Globus pallidus (tissue), 1 donor: ENCODE measurements at places on chromosomes 5 and 9.

GRCh38 chr5:38883842-38884241 is 38.0 kb downstream of the OSMR start:
- peak; percentile 16 for DNase-seq

GRCh38 chr5:88938488-88938887 is 55.5 kb upstream of the MEF2C start:
- no peak for DNase-seq

DNA sequence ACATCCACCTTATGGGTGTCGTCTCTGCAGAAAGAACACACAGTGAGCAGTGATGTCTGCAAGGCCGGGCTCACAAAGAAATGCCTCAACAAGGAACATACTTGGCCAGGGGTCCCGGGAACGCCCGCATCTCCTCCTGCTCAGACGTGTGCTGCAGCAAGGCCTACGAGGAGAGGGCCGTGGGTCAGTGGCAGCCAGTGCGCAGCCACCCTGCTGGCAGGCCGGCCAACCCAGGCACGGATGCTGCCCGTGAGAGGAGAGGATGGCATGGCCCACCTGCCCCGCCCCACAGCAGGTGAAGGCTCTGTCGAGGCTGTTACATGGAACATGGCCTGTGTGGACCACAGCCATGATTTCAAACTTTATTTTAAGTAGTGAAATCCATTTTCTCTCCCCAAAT is 19.3 kb downstream of the SEC16A start:
- DNase-seq, result no peak

DNA sequence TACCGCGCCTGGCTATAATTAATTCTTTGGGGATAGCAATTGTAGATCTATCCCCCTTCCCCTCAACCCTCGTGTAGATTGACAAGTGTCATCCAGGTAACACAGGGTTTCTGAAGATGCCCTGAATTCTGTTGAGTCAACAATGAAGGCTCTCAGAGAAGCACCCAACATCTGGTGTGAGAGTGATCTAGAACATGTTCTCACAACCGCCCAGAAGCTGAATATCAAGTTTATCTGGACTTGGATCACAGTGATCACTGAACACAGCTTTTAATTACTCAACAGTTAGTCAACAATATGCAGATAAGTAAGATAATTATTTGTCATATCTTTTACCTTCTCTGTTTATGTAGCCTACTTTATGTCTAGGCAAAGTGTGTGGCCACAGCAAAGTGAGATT is 204.2 kb upstream of the RGMB start:
- DNase-seq, result no peak

- DNase-seq, result no peak
Measured at GRCh38 chr5:159414021-159414420, 83.7 kb upstream of the IL12B start.

DNA sequence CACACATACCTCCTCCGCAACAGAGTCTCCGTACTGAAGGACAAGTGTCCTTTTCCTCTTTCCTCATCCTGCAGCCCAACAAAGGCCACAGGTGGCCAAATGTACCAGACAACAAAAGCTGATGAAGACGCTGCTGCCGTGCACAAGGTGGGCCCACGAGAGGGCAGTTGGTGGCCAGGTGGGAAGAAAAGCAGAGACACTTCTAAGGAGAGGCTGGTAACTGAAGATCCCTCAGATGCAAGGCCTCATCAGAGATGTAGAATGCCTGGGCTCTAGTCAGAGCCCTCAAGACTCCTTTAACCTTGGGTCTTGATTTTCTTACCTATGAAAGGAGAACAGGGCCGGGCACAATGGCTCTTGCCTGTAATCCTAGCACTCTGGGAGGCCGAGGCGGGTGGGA is 75.7 kb downstream of the NRG2 start:
- DNase-seq, result no peak

DNA sequence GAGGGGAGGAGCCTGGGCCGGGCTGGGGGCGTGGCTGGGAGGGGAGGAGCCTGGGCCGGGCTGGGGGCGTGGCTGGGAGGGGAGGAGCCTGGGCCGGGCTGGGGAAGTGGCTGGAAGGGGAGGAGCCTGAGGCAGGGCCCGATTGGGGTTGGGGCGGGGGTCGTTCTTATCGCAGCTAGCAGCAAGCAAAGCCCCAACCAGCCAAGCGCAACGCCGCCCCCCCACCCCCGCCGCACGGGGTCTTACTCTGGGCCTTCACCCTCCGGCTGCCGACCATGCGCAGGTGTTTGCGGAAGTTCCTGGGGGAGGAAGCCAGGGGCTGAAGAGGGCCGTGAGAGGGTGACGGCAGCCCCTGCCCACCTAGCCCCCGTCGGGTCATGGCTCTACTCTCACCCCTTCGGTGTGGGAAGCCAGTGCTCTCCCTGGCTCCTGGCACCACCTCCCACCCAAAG is 5.0 kb downstream of the NSMF start:
- DNase-seq, result no peak

- no peak for DNase-seq
Measured at GRCh38 chr5:522899-523440, 1.3 kb downstream of the SLC9A3 start.

DNA sequence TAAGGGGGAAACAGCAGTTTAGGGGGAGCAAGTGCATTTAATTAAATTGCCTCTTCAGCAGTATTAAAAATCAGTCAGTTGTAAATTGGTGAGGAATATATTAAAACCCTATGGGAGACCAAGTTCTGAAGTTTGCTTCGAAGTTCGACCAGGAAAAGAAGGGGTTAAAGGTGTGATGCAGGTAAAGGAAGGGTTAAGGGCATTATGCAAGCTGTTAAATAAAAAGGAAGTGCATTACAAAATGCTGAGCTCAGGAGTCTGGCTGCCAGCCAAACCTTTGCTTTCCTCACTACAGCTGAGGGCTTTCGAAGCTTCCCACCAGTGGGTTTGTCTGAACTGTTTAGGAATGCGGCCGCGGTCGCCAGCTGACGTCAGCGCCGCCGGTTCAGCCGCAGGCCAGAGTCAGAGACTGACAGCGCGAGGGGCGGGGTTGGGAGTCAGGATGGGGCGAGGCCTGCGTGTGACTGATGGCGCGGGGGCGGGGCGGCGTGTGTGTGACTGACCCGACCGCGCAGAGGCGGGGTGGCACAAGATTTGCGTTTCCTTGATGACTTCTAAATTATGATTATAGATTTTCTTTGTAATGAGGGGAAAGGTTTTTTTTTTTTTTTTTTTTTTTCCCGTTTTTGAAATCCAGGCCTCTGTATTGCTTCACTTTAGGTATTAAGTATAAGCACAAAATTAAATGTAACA is 76.6 kb downstream of the ZSWIM6 start:
- peak; percentile 98 for DNase-seq

DNA sequence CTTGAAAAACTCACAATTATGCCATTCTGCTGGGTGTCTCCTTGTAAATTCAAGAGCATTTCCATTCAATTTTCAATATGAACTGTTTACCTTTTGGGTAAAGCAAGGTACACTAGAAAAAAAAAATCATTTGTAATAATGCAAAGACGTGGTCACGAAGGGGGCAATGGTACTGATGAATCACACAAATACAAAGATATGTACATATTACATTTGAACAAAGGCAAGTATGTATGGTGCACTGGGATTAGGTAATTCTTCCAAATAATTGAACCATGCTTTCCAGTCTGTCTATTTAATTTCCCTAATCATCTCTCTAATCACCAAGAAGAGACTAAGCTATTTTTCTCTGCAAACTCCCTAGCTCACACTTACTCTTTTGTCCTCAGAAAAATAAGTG is 63.4 kb upstream of the RNF38 start:
- DNase-seq, result no peak

GRCh38 chr5:111585291-111585690 is 73.0 kb upstream of the STARD4 start:
- DNase-seq, result no peak
